Stimulated activated CD8-positive, alpha-beta memory T cell treated with anti-CD3 and anti-CD28 coated beads, Interleukin-15, amount 100 ng/mL, for 4 hours (primary cell): ENCODE measurements at places on chromosomes 7 and 10.

DNA sequence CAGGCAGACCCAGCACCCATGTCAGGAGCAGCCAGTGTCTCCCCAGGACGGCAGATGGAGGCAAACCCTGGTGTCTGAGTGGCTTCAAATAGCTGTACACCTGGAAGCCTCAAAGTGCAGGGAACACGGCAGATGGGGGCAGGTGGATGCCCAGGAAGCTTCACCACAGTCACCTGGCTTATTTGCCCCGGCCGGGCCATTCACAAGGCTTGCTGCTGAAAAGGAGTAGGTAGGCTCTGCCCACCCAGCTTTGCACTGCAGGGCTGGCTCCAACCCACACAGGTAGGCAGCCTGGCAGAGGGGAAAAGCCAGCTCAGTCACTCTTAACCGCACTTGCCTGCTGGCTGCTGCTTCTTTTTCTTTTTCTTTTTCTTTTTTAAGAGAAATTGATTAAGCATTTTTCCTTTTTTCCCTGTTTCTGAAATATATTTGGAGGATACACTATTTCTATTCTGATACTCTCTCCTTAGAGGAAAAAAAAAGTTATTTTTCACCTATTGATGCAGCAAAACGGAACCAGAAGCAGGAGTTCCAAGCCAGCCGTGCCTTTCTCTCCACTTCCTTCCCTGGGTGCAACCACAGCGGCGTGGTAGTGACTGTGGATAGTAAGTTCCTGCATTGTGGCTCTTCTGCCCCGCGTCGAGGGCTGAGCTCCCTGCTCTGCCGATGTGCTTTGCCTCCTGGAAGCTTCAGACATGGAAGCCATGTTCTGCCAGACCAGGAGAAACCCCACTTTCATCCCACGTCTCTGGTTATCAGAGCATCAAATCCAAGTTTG, 118.3 kb downstream of the KLF6 start:
- DNase-seq, result peak; percentile 58

- no peak for DNase-seq
Measured at GRCh38 chr10:2856598-2856997, 210.8 kb upstream of the PFKP start.

- DNase-seq, result no peak
Measured at GRCh38 chr7:159130199-159130775, 14.4 kb downstream of the VIPR2 start.

- no peak for DNase-seq
Measured at GRCh38 chr10:48542471-48543181, 62.2 kb downstream of the ARHGAP22 start.

DNA sequence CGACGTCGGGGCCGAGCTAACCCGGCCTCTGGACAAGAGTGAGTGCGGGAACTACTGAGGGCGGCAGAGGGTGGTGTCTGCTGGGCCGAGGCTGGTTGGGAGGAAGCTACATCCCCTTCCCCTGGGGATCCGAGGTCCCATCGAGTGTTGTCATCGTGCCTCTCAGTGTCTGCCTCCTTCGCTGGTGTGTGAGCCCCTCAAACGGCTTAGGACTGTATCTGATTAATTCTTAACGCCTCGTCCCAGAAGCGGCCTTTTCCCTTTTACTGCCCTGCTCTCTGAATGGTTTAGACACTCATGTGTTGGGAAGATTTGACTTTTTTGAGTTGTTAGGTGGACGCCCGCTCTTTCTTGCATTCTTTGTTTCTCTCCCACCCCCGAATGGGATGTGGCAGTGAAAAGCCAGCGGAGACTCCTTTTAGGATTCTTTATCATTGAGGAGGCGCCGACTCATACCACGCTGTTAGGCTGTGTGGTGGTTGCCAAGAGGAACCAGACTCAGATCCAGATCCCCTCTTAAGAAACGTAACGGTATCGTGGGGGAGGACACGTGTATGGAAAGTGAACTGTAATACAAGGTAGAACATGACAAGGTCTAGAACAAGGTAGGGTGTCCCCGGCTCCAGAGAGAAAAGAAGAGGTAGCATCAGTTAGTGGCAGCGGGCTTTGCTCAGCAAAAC, 631 bp downstream of the SUPV3L1 start:
- DNase-seq, result no peak

DNA sequence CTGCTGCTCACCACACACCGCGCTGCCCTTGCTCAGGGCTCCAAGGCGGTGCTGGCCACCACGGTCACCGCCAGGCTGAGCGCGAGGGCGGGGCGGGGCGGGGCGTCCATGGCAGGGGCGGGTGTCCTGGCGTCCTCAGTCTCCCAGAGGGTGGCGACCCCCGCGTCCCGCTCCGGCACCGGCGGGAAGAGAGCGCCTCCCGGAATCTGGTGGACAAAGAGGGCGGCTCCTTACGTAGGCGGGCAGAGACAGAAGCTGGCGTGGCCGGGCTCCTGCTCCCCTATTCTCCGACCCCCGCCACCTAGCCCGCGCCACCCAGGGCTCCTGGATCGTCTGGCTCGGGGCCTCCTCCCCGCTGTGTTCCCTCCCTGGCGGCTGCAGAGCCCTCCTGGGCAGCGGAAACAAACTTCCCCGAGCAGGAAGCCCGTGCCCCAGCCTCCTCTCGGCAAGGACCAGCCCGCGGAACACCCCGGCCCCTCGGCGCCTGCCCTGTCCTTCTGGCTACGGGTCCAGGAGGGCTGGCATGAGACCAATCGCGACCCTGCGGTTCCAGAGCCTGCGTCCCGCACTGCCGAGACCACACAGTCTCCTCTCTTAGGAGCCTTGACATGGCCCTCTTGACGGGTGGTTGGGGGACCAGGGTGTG, 133.8 kb upstream of the ZNF92 start:
- no peak for DNase-seq

DNA sequence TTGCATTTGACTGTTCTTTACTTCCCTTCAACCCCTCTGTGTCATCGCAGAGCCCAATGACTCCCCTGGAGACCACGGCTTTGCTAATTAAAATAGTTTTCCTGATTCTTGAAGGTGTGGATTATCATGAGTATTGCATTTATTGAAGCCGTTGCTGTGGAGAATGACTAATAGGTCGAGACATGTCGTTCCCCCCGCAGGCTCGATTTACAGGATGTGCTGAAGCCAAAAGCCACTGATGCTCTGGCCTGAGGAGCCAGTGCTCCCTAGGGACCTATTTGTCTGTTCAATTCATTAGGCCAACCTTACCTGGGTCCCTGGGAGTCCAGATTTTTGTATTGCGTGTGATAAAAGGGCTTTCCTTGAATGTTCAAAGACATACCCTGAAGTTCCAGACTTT, 102.3 kb downstream of the NPTX2 start:
- no peak for DNase-seq

DNA sequence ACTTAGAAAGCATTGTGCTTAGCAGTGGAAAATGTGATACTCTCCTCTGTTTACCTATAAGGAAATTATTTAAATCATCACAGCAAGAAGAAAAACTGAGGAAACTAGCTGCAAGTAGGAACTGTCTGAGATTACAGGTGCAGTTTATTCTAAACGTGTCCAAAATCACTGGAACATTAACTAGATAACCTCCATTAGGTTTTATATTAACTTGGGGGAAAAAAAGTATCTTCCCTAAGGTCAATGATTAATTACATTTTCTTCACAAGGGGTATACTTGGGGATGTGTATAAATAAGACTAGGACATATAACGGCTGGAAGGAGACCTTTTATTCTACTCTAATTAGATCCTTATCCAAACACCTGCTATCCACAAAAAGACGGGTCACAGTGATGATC, 3.7 kb downstream of the GOT1 start:
- DNase-seq, result no peak

DNA sequence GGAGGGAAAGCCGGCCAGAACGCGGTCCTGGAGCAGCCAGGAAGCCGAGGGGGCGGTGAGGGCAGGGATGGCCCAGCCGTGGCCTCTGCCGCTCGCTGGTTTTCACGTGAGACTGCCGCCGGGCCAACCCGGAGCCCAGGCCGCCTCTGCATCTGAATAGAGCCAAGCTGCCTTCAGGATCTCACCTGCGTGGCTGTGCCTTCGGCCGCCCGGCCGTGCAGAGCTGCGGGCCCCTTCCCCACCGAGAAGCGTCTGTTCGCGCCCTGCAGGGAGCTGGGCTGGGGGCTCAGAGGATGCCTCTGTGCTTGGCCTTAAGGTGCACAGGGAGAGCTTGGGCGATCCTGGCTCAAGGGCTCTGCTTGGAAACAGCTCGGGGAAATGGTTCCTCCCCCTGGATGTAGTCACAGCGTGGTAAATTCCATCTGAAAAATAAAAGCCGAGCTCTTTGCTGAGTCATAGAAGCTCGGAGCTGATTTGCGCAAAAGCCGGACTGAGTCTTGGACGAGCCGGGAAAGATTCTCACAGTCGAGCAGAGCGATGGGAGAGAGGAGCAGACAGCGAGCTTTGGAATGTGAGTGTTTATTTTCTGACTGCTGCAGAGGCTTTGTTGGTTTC, at the start of gene JAKMIP3:
Gene JAKMIP3 (plus strand): TSS at position 456 of the 615 bp plus-strand sequence. CDS start 38,863 bp downstream, outside the sequence.
- no peak for DNase-seq

- no peak for DNase-seq
Measured at GRCh38 chr10:123480344-123480743, 185.8 kb upstream of the GPR26 start.

DNA sequence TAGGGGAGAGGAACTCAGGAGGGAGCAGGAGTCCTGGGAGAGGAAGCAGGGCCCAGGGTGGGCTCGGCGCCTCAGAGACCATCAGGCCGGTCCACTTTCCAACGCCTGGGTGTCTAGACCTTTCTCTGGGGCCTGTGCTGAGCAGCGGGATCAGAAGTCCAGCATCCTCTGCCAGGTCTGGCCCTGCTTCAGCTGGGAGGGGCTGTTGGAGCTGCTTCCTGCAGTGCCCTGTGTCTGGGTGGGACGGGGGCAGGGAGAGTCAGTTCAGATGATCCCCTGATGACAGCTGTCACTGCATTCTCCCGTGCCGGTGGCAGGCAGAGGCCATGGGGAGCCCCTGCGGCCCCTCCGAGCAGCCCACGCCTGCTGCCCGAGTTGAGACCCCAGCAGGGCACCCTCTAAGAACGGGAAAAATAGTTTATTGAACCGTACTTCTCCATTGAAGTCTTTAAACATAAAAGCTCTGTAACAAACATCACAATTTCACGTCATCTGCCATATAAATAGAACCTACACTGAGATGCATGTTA, 23.3 kb downstream of the AP5Z1 start:
- DNase-seq, result no peak

- DNase-seq, result no peak
Measured at GRCh38 chr10:113899952-113900598, 45.6 kb downstream of the NHLRC2 start.

DNA sequence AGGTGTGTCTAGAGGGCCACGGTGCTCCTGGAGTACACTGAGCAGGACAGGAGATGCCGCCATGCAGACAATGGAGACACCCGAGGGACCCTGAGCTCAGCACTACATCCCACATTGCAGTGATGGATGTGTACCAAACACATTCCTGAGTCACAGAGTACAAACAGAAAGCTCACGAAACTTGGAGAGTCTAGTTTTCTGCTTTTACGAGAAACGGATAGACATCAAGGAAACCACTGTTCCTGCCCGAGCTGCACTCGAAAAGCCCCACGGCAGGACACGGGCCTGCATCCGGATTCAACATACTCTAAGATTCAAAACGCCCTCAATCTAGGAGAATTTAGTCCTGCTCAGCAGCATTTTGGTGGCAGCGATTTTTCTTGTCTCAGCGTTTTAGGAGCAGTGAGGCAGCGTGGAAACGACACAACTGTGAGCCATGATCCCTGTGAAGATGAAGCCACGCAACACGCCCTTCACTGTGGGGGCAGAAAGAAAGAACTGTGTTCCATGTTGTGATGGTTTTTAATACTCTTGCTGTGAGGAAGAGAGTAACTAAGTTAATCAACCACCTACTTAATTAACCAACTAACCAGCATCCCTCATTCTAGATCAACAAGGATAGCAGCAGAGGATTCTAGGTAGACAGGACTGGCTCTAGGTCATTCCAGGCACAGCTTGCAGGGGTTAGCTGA, 3.2 kb downstream of the TNS3 start:
- DNase-seq, result no peak

- DNase-seq, result peak; percentile 66
Measured at GRCh38 chr7:98870121-98870651, 372 bp upstream of the TMEM130 start.

DNA sequence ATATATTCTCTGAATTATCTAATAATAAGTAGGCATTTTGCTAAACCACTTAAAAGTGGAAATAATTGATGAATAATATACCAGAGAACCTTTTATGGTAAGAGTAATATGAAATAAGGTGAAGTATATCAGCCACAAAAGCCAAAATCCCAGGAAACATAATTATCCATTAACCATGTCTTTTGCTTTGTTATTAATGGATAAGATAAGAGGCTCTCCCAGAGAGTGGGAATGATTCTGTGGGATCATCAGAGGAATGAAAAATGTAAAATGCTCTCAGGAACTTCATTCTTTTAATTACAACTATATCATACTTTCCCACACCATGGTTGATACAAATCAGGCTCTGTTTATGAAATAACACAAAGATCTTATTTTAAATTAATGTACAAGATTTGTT, 391.7 kb upstream of the FZD8 start:
- no peak for DNase-seq

- no peak for DNase-seq
Measured at GRCh38 chr7:113768387-113768786, 150.4 kb downstream of the PPP1R3A start.

- DNase-seq, result no peak
Measured at GRCh38 chr10:35011771-35012191, 78.4 kb downstream of the CUL2 start.

GRCh38 chr7:64951250-64951848, 39.5 kb downstream of the ZNF117 start:
- DNase-seq, result no peak

- DNase-seq, result no peak
Measured at GRCh38 chr7:90661290-90662151, 65.4 kb downstream of the CDK14 start.

DNA sequence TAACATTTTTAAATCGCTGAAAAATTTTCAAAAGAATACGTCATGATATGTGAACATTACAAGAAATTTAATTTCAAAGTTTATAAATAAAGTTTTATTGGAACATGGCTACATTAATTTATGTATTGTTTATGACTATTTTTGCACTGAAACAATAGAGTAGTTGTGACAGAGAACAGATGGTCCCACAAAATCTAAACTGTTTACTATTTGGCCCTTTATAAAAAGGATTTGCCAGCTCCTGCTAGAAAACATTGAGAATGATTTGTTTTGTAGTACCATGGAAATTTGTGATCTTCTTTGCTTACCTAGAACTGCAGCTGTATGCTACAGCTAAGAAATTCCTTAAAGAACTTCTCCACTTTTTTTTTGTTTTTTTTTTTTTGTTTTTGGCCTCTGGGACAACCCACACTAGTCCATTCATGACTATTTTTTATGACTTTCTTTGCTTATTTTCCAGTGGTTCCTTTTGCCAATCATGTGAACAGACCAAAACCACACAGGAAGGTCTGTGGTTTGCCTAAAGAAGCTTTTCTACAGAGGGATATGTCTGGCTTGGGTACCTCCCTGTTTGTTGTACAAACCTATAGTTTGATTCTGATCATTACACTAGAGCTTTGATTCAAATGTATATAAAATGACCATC, 55.7 kb downstream of the ST7 start:
- no peak for DNase-seq

- no peak for DNase-seq
Measured at GRCh38 chr7:134996097-134996550, 9.8 kb downstream of the AGBL3 start.
